ENCODE measurements at places on chromosomes 1 and 21.
A peak's percentile ranks its signal among the peaks of the same experiment; 100 is the strongest.

- no peak for DNase-seq
Measured at GRCh38 chr1:51520700-51521248, 1.7 kb upstream of the EPS15 start.

- no peak for DNase-seq
Measured at GRCh38 chr1:117143172-117143571, 21.6 kb upstream of the TRIM45 start.

GRCh38 chr1:3500265-3500835 lies 45.9 kb downstream of the ARHGEF16 start:
- no peak for DNase-seq

GRCh38 chr1:114010433-114011184 lies 31.3 kb downstream of the OLFML3 start:
- DNase-seq: no peak

GRCh38 chr1:231554969-231555368 lies 26.5 kb downstream of the TSNAX start:
- DNase-seq: no peak

DNA sequence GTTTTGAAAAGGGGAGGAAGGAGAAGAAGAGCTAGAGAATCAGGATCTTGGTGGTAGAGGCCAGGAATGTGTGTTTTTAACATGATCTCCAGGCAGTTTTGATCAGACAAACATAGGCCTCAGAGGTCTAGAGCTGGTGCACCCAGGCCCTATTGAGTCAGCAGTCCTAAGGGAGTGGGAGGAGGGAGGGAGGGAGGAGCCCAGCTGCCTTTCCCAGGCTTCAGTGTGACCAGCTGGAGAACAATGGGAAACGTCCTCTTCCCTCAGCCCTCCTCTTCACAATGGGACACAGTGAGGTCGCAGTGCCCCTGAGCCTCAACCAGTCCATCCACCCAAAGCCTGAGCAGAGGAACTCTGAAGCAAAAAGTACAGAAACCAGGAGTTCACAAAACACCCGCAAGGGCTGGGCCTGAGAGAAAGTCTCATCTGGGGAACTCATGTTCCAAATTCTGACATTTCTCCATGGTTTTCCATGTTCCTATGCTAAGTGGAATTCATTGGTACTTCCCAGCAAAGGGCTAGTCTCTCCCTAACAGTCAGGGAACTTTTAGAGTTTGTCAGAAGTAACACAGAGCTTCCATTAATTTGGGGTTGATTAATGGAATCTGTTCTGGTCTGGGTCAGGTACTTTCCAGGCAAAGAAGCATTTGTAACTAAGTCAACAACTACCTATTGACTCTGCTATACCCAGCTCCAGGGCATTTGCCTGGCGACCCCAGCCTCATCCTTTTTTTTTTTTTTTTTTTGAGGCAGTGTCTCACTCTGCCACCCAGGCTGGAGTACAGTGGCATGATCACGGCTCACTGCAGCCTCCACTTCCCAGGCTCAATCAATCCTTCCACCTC lies 37.5 kb downstream of the ELAPOR1 start:
- DNase-seq: no peak

- DNase-seq: no peak
Measured at GRCh38 chr1:220076861-220077762, 12.5 kb downstream of the BPNT1 start.

- no peak for DNase-seq
Measured at GRCh38 chr1:153976819-153977249, 640 bp downstream of the JTB start.

DNA sequence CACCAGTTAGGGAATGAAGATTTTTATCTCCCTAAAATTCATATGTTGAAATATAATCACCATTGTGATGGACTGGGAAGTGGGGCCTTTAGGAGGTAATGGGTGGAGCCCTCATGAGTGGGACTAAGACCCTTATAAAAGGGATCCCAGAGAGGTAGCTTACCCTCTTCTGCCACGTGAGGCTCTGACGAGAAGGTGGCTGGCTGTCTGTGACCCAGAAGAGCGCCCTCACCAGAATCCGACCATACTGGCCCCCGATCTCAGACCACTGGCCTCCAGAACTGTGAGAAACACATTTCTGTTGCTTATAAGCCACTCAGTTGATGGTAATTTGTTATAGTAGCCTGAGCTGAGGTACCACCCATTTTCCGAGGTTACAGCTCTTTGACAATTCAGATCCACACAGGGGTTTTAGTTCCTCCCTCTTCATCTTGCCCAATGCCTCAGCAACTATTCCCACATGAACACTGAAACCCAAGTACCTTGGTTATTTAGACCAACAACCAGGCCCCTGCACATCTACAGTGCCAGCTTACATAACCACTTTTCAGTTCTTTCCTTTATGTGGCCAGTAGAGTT lies 27.6 kb upstream of the HUNK start:
- DNase-seq: no peak

GRCh38 chr1:100400404-100400803 lies 48.1 kb downstream of the CDC14A start:
- peak; percentile 92 for DNase-seq

Data from GF-D8 (cell line).